Activated gamma-delta T cell treated with Interleukin-2 at 50 U/mL for 16 hours (primary cell): ENCODE measurements at places on chromosomes 4 and X.

DNA sequence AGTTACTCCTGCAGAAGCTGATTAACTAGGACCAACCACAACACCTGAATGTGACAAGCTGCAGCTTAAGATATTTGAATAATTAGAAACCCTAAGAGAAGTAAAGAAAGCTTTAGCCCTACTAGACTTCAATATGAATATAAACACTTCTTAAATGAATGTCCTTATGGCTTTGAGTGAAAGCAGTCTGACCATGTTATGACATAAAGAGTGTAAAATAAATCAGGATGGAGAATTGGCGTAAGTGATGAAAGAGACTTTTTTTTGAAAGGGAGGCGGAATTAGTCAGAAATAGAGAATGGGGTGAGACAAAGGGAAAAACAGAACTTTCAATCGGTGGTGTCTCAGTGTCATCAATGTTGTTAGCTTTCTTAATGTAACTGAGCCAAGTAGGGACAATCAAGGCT, 117.2 kb upstream of the MAGEB16 start:
- DNase-seq: no peak

DNA sequence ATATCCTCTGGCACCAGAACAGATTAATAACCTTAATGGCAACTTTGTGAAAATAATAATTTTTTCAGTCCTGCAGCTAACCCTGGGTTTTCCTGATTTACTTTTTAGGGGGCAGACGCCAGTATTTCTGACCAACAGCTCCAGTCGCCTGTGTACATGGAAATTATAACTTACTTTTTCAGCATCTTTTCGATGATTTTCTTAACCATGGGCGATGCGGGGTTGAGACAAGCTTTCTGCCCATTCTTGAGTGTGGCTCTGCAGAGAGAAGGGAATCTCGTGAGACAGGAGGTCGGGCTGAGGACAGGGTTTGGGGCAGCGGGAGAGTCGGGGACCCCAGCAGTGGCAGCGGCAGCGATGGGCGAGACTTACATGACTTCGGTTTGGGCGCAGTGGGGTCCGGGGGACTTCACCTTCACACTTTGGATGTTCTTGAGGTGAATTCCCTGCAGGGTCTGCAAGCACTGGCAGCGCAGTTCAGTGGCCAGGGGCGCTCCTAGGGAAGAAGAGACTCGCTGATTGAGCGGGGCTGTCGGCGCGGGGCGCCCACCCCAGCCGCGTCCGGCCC, 484 bp downstream of the CXCL2 start:
- DNase-seq: no peak

- no peak for DNase-seq
These were observed at the start of gene ARHGEF9 for GRCh38 chrX:63784902-63785707. Gene ARHGEF9 (minus strand): TSS chrX:63785214. CDS start chrX:63785145, 69 bp downstream.

DNA sequence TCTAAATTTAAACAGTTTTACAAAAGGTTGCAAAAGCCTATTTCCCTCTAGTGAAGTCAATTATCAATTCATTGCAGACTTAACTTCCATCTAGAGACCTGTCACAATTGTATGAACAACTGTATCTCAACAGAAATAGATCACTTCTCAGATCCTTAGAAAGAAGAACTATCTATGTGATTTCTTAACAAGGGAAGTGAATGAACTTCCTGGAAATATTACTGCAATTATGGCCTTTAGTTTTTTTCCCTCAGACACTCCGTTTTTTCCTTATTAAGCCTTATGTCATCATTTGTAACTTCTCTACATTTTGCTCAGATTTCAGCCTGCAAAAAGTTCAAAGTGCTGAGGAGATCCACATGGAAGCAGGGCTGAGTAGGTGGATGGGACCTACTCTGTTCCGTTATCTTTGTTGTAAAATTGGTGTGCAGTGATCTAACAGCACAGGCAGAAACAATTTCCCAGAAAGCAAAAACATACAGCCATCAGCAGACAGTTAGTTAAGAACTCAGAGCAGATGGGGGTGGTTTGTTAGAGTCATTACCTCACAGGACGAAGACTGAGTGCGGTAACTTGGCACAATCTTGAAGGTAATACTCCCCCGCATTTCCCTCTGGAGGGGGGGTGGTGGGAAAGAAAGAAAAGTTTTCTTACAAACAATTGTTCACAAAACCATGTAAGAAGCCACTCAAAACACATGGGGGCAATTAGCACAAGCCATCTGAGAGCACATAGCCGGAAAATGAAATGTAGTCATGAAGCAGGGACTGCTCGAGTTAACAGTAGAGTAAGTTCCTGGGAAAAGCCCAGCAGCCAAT, 112.3 kb downstream of the NYX start:
- DNase-seq: no peak

DNA sequence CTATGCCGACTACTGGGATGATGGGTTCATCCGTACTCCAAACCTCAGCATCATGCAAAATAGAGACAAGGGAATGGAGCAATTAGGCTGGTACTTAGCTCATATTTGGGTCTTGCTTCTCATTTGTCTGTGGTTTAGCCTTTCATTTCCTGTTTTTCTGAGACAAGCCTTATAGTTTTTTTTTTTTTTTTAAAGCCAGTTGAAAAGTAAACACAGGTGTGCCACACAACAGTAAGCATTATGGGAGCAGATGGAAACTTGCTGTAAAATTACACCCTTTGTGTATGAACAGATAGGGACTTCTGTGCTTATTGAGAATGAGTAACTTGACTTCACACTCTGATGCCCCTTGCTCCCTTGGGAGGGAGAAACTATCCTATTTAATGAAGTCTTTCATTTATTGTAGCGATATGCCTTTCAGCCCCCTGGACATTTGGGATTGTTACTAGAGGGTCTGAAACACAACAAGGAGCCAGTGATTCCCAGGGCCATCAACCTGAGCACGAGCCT, 13.7 kb downstream of the RASSF6 start:
- no peak for DNase-seq

DNA sequence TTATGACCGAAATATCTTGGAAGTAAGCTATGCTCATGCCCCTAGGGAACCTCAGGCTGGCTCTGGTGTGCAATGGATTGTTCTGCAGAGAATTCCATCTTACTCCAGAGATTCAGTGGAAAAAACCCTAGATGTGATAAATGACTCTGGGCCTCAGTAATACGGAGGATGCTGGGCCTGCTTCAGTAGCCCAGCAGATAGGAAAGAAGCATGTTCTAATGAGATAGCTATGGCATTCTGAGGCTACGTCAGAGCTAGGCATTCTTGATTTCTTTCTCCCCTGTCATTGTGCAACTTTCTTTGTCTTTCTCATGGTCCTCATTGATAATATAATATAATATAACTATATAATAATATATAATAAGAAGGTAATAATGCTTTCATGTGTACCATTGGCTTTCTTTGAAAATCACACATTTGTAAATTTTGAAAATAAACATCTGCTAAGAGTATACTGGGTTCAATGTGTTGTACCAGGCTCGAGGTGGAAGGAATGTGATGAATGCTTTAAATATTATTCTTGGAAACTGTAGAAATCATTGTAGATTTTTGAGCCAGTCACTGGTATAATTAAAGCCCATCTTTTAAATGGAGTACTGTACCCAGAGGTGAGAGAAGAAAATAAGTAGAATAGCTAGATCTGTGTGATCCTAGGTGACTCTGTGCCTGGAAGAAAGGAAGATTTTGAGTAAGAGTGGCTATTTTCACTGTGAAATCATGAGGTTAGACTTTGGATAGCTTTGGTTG, 152.0 kb downstream of the IL15 start:
- DNase-seq: no peak

- no peak for DNase-seq
These were observed 289.3 kb downstream of the BCOR start for GRCh38 chrX:39808471-39808917.

DNA sequence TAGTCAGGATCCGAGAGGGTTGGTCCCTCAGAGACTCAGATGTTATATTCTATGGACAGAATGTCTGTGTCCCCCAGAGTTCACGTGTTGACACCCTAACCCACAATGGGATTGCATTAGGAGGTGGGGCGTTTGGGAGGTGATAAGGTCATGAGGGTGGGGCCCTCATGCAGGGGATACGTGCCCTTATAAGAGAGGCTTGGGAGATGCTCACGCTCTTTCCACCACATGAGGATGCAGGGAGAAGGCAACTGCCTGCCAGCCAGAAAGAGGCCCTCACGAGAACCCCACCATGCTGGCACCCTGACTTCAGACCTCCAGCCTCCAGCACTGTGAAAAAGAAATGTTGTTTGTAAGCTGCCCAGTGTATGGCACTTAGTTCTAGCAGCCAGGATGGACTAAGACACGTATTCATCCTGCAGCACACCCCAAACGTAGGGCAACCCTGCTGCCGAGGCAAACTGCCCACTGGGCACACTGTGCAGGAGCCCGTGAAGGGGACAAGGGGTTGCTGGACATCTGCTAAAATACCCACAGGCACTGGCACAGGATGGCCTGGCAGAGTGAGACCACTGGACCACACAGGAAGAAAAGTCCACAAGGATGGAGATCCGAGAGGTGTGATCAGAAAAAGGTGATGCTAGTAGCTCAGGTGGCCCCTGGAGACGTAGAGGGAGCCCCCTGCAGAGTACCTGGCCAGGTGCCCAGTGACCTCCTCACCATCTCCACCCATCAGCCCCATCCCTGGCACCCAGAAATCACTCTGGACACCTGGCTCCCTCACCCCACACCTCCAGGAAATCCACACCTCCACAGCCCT, 62.7 kb downstream of the HTRA3 start:
- DNase-seq: no peak

DNA sequence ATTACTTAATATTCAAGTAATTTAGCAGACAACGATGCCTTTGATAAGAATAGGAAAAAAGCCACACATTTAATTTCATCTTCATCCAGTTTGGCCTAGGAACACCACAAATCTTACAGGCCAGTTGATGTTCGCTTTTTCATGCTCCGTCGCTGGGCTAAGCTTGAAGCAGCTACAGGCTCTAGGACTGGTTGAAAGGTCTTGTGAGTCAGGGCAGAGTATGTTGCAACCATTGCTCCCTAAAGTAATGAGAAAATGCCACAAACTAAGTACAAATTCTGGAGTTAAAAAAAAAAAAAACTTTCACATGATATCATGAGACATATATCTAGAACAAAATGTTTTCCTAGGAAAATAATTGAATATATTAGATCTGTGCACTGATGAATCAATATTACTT, 123.8 kb downstream of the RPS6KA6 start:
- no peak for DNase-seq

GRCh38 chrX:49754233-49754857, 58.6 kb upstream of the PAGE1 start:
- peak; percentile 23 for DNase-seq

DNA sequence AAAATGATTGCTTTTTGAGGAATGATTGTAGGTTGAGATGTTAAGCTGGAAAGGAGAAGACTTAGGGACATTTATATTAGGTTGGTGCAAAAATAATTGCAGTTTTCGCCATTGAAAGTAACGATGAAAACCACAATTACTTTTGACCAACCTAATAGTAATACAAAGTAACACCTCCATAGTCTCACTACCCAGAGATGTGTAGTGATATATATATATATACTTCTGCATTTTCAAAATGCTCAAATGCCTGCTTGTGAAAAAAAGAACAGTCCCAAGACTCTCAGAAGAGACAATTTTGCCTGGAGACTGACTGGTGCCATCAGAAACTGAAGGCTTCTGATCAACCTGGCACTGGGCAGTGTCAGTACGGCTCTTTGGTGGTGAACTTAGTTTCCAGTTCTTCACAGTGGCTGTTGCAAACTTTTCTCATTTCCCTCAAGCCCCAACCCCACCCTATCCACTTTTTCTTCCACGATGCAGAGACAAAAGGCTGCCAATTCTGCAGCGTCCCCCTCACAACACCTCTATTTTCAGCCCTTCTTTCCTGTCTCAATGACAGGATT, 35.1 kb upstream of the TAPT1 start:
- DNase-seq: no peak

- DNase-seq: no peak
These were observed 543.4 kb upstream of the DIPK2B start for GRCh38 chrX:45743906-45744625.
